ENCODE measurements at places on chromosomes 3 and 15.
A peak's percentile ranks its signal among the peaks of the same experiment; 100 is the strongest.

GRCh38 chr3:39149498-39150147 lies 3.8 kb downstream of the CSRNP1 start:
- no peak for DNase-seq

GRCh38 chr3:99731499-99731898 lies 86.2 kb upstream of the CMSS1 start:
- no peak for DNase-seq

DNA sequence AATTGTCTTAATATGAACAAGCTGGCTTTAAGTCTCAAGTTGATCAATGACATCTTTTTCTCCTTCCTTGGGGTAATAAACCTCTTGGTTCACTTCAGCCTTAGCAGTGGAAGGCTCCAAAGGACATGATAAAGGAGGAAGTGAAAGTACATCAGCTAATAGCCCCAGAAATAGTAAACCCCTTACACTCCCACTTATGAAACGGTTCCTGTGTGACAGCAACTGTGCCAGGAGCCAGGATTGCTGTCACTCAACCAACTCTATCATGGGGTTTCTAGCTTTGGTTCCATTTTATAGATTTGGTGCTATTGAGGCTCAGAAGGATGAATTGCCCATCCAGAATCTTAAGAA lies 216.7 kb downstream of the ABHD5 start:
- DNase-seq, result no peak

GRCh38 chr3:160804762-160805161 lies 48.7 kb downstream of the PPM1L start:
- DNase-seq, result no peak

DNA sequence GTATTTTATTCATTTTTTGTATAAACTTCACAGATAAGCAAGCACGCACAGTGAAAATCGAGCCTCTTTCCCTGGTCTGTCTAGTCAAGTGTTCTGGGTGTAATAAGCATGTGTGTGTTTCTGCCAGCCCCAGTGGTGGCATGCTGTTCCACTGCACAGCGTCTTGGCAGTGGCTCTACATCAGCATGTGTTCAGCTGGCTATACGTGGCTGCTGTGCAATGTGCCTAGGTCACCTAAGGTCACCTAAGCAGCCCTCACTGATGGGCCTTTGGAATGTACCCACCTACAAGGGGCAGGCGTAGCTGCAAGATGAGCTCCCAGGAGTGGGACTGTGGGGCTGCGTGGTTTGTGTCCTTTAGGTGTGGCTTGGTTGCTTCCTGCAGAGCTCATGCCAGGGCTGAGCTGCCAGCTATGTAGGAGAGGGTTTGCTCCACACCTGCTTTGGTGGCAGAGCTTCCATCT lies 4.9 kb downstream of the LIMD1 start:
- DNase-seq, result peak; percentile 27

DNA sequence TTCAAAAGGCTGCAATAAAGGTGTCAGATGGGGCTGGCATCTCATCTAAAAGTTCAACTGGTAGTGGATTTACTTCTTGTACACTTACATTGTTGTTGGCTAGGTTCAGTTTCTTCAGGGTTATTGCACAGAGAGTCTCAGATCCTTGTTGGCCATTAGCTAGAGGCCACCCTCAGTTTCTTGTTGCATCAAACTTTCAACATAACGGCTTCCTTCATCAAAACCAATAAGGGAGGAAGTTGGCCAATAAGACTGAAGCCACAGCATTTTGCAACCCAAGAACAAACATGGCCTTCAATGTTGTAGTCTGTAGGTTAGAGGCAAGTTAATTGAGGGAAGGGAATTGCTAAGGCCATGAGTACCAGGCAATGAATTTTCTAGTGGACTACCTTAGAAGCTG lies 218.0 kb downstream of the ZBBX start:
- no peak for DNase-seq

GRCh38 chr3:3776607-3777006 lies 22.6 kb upstream of the LRRN1 start:
- DNase-seq, result no peak

- DNase-seq, result no peak
Observed at GRCh38 chr15:54582863-54583643, 604.8 kb downstream of the UNC13C start.
